Stimulated activated CD4-positive, alpha-beta T cell treated with anti-CD3 and anti-CD28 coated beads, Interleukin-15, amount 100 ng/mL, for 24 hours (primary cell): ENCODE measurements at places on chromosomes 12 and 14.

DNA sequence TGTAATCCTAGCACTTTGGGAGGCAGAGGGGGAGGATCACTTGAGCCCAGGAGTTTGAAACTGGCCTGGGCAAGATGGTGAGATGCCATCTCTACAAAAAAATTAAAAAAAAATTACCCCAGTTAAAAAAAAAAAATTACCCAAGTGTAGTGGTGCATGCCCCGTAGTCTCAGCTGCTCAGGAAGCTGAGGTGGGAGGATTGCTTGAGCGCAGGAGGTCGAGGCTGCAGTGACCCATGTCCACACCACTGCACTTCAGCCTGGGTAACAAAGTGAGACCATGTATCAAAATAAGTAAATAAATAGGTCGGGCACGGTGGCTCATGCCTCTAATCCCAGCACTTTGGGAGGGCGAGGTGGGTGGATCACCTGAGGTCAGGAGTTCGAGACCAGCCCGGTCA lies 128.8 kb downstream of the VRK1 start:
- no peak for DNase-seq

- DNase-seq = peak; percentile 48
These were observed 526 bp downstream of the MLXIP start for GRCh38 chr12:122079033-122079531.

DNA sequence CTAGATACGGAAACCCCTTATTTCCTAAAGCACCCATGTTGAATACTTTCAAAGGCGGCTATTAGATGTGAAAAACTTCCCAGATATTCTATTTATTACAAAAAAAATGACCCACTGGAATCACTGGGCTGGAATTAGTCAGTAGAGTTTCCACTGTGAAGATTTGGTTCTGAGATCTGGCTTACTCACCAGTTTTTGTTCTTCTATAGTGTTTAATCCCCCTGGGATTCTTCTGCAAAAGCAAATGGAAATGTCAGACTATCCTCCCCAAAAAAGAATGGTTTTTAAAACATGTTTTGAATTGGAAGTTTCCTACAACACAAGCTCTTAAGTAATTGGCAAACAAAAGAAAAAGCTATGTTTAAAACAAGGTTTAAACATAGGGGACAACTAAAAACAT lies 166.4 kb downstream of the STXBP6 start:
- DNase-seq = no peak

GRCh38 chr12:14950421-14950820 lies 11.0 kb downstream of the ARHGDIB start:
- DNase-seq = peak; percentile 54

DNA sequence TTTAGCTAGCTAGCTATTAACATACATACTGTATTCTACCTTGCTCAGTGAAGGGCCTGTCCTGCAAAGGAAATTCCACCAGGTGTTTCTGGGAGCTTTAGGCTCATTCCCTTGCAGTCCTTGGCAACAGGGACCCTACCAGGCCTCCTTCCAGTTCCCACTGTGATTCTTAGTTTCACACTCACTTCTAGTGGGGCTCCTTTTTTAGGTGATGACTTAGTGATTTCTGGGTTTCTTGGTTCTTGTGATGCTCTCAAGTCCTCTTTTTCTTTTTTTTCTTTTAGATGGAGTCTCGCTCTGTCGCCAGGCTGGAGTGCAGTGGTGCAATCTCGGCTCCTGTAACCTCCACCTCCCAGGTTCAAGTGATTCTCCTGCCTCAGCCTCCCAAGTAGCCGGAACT lies 10.4 kb upstream of the STRN3 start:
- no peak for DNase-seq

DNA sequence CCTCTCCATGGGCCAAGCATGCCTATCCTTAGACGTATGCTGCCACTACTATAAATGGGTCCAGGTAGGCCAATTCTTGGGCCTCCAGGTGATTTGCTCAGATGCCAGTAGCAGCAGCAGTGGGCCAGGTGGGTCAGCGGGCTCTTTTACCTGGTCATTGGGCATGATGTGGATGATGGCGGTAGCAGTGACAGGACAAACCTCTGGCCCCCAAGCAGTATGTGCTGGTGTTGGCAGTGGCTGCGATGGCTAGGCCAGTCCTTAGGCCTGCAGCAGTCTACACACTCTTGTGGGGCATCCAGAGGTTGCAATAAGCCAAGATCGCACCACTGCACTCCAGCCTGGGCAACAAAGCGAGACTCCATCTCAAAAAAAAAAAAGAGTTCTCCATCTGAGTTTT lies 19.1 kb upstream of the VASH1 start:
- DNase-seq = no peak

GRCh38 chr12:45713078-45713477 lies 16.4 kb upstream of the ARID2 start:
- DNase-seq = no peak

- DNase-seq = peak; percentile 61
These were observed 154.9 kb upstream of the ATP2B1 start for GRCh38 chr12:89863493-89863938.
